ENCODE measurements at places on chromosomes 13 and 19.

DNA sequence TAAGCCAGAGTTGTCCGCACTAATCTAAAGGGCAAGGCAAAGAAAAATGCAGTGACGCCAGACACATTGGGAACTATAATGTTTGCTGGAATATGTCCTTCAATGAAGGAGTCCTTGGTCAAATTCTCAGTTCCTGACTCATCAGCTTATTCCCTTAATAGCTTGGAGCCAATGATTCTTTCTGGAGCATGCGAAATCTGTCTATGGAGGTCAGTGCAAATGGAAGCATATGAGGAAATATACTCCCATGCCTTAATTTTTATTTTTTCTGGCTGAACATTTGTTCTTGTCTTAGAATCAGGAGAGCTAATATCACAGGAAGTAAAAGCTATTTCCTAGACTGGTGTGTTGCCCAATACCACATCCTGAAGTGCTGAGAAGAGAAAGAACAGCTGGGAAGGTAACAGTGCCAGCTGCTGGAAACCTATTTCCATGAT, 289.8 kb upstream of the SPRY2 start:
- DNase-seq = no peak

GRCh38 chr13:75788481-75788981, 152.4 kb downstream of the LMO7 start:
- no peak for DNase-seq

DNA sequence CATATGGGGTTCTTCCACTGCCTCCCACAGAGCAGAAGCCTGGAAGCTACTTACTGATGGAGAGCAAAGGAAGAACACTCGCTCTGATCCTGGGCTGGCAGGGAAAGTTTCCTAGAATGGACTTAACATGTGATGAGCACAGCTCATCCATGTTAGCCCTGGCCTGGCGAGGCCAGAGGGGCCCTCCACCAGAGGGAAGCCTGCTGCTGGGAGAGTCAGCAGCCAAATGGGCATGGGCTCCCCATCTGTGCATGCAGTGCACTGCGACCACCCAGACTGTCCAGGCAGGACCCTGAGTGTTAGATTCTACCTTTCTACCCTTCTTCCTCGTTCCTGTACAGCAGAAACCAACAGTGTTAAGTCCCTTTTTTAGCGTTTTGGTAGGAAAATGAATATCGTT, 8.9 kb downstream of the HNRNPUL1 start:
- DNase-seq = no peak

DNA sequence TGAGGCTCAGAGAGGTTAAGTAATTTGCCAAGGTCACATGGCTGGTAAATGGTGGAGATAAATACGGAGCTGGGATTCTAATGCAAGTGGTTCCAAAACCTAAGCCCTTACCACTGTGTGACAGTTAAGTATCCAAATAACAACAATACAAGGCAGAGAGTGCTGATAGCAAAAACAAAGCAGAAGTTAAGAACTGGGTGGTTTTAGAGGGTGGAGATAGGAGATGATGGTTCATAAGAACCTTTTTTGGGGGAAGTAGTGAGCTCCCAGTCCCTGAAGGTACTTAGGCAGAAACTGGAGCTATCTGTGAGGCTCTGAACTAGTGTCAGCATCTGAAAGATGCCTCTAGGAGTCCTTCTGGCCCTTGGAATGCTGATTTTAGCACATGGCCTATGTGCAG, 56.2 kb upstream of the UBE2L5 start:
- no peak for DNase-seq

GRCh38 chr13:83730674-83731073, 151.6 kb downstream of the SLITRK1 start:
- no peak for DNase-seq

DNA sequence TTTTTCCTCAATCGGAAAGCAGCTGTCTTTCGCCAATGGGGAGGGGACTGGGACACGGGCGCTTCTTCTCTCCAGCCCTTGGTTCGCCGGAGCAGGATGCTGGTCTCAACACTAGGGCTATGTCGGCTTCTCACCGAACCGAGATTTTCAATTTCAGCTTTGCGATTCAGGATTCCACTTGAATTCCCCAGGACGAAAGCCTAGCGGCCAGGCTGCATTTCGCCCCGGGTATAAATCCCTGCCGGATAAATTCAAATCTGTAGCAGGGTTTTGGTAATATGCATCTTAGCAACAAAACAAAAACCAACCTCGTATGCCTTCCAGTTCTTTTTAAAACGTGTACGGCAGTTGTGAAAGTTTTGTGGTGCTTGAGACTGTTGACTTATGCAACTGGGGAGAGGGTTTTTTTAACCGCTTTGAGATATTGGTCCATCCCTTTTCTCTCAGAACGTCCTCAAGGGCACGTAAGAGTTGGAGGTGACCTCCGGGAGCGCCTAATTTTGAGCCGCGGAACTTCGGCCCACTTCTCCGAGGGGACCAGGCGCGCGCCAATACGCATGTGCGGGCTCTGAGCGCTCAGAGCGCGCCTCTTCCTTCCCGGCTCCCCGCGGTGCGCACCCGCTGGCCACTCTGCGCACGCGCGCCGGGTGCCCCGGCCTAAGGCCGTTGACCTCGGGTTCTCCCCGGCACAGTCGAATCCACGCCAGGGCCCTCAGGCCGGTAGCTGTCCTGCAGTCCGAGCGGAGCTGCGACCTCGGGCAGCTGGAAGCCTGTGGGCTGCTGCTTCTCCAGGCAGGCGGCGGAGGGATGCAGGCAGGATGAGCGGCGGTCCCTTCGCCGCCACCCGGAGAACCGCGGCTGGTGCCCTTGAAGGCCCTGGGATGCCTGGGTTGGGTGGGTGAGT, 7.6 kb downstream of the POU4F1 start:
- DNase-seq = no peak

DNA sequence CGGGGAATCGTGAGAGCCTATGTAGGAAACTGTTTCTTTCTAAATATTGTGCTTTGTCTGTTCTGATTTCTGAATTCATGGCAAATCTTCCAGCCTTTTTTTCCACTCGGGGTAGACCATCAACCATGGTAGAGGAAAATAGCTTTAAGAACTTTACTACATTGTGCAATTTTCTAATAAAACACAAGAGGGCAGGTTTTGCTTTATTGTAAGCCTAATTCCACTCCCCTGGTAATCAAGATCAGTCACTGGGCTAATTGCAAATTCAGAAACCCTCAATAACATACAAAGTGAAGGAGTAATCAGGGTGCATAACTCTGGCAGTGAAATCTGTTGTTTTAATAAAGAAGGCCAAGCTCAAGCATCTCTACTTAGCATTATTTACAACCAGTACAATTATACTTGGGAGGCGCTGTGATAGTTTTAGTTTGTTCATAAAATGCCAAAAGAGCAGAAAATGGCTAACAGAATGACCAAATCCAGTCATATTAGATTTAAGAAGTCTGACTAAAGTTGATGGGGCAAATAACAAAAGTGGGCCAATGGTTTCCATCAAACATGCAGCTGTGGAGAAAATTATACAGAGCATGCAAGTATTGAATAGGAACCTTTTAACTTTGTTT, 43.8 kb downstream of the DCT start:
- DNase-seq = peak; percentile 65

- DNase-seq = peak; percentile 0
These were observed 102.6 kb upstream of the RNF113B start for GRCh38 chr13:98279473-98280175.

- no peak for DNase-seq
These were observed 6.4 kb downstream of the NFIX start for GRCh38 chr19:13001502-13002165.

GRCh38 chr19:24166055-24166454, 79.1 kb downstream of the ZNF254 start:
- no peak for DNase-seq

GRCh38 chr13:30119476-30119875, 187.9 kb downstream of the KATNAL1 start:
- peak; percentile 27 for DNase-seq

DNA sequence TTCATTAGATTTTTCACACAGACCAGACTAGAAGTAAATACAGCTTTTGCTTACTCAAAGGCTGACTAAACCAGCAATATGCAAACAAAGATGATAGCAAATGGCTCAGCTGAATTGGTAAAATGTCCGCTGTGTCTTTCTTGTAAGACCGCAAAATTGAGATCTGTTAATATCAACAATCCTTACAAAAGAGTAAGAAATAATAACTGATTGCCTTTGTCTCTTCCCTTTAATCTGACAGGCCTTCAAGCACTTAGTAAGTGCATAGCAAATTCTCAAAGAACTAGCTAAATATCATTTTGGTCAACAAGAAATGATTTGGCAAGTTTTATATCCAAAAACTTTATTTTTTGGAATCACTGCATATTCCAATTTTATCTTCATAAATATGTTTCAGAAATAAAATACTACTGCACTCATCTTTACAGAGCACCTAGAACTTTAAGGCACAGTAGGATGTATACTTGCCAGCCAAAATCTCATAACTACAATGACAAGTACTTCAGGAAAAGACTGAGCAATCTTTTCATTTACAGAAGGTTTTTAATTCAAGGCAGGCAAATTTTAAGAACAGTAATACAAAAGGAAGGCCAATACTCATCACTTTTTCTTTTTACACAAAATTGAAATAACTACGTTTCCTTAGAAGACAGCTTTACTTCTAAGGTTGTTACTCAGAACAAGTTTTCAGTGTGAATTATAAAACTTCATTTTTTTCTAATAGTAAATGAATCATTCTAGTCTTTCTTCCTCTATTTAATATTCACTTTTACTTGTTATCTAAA, 1.1 kb downstream of the ELF1 start:
- DNase-seq = peak; percentile 57

DNA sequence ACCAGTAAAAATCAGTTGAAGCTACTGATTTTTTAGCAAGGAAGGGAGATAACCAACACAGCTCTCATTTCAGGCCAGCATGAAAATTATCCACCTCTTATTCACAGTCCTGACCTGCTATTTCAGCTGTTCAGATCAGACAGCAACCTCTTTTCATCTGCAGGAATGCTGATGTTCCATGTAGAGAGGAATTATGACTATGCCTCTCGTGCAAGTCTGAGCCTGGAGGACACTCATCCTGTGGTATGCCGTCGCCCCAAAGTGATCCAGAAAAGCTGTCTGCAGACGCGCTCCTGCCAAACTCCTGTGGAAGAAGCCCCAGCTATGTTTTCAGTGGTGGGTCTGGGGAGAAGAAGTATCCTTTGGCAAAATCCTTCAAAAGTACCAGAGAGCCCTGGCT, 563.5 kb upstream of the SLITRK1 start:
- no peak for DNase-seq

DNA sequence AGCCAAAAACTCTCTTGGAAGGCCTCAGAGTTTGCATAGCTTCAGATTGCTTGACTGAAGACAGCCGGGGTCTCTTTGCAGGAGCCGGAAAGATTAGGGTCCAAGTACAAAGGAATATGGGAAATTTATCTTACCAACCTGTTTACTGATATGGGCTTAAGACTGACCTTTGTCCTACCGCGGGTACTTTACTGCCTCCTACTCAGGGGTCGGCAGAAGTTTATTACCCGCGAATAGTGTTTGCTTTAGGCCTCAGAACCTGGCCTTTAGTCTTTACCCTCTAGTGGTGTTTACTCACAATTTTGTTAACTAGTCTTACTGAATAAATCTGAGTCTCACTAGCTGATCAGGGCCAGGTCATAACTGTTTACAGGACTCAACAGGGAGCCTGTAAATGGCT, 765.4 kb upstream of the SPRY2 start:
- DNase-seq = no peak

- DNase-seq = no peak
These were observed 1.8 kb upstream of the NCCRP1 start for GRCh38 chr19:39194832-39195542.

- no peak for DNase-seq
These were observed 17.7 kb upstream of the DPY19L3 start for GRCh38 chr19:32387701-32388392.

DNA sequence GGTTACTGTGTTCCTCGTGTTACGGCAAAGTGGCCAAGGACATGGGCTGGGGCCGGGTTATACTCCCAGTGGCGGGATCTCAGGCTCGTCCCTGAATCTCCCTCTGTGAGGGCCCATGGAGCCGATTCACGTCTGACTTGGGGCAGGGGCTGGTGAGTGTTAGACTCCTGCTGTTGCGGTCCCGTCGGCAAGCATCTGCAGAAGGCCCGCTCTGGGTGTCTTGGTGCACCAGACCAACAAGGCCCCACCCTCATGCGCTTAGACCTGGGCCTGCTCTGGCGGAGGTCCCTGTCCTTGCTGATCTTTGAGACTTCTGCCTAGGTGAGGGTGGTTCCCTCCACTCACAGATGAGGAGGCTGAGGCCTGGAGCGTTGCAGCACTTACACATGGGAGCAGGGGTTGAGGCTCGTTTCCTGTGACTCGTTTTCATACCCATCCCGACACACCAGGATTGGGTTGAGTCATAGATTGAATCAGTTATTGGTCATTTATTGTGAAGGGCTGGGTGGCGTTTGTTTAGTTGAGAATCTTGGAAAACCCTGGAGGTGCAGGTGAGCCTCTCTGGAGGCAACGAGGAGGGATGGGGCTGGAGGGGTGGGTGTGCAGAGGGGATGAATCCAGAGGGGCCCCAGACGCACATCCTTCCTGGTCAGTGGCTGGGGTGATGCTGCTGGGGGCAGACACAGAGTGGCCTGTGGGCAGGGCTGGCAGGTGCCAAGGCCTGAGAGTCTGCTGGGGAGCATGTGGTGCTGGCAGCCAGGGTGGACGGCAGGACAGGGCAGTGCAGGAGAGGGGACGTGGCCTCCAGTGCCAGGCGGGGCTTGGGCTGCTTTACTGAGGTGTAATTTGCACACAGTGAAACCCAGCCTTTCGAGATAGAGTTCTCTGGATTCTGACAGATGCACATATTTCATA, 4.6 kb downstream of the EPN1 start:
- DNase-seq = no peak

GRCh38 chr13:92901739-92902138, 324.9 kb upstream of the GPC6 start:
- DNase-seq = no peak

DNA sequence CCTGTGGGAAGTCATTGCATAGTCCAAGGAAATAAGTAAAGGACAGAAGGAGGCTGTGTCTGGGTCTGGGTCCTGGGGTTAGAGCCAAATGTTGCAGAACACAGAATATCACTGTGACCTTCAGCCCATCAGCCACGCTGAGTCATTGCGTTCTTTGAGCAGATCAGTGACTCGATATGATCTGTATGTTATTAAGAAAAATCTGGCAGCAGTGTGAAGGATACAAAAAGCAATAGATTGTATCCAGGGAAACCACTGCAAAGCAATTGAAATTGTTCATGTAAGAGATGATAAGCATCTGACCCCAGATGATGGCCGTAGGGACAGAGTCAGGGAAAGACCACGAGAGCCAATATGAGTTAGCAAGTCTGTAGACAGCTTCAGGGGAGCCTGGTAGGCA, 1575.1 kb upstream of the SLC10A2 start:
- no peak for DNase-seq

GRCh38 chr19:12796146-12797071, 5.1 kb downstream of the JUNB start:
- peak; percentile 85 for DNase-seq

Data from CD4-positive, alpha-beta T cell treated with Interleukin-17A for 1 hour (primary cell).